AG04449 (cell line): ENCODE measurements at places on chromosomes 7 and 10.
A peak's percentile ranks its signal among the peaks of the same experiment; 100 is the strongest.

DNA sequence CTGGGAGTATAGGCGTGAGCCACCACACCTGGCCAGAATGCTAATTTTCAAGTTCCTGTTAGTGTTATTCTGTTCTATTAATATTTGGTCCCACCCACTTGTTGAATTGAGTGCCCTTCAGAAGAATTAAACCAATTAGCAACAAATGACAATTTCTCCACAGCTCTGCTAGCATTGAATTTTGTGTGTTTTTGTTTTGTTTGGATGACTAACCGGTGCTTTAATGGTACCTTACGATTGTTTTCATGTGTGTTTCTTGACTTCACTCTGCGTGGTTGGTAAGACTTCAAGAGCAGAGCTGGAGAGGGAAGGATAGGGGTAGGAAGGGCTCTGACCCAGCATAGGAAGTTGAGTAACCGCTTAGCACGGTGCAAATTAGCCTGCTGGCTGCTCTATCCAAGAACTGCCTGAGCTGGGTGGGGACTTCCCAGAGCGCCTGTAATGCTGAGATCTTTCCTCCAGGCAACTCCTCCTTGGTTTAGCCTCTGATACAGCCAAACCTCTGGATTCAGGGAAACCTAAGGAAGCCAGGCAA is 4.6 kb downstream of the ARPC1B start:
- DNase-seq, result peak; percentile 73

- no peak for DNase-seq
Measured at GRCh38 chr7:114718861-114719260, 203.0 kb upstream of the MDFIC start.

DNA sequence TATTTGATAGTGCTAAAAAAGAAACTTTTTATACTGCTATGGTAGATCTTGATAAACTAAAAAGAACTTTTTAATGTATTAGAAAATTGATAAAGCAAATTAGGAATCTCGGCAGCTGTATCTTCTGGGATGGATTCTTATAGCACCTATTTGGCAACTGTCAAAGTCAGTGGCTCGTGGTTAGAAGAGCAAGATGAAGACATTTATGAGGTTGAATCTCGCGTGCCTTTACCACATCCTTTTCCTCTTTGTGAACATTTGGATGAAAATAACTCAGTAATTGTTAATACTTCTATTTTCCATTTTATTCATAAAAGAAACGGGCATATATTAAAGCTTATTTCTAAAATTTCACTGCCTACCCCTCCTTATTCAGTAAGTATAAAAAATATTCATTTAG is 76.2 kb downstream of the CYP51A1 start:
- no peak for DNase-seq

- no peak for DNase-seq
Measured at GRCh38 chr7:132187869-132188789, 388.1 kb downstream of the PLXNA4 start.
